ENCODE measurements at places on chromosomes 7 and 10.

GRCh38 chr10:103739039-103739764 is 116.2 kb downstream of the SH3PXD2A start:
- DNase-seq = no peak

- DNase-seq = no peak
Observed at GRCh38 chr7:142420554-142421362, 162.9 kb upstream of the PRSS58 start.

- no peak for DNase-seq
Observed at GRCh38 chr7:130133029-130133782, 62.9 kb downstream of the KLHDC10 start.

GRCh38 chr7:153616711-153617325 is 435.4 kb upstream of the DPP6 start:
- DNase-seq = no peak

DNA sequence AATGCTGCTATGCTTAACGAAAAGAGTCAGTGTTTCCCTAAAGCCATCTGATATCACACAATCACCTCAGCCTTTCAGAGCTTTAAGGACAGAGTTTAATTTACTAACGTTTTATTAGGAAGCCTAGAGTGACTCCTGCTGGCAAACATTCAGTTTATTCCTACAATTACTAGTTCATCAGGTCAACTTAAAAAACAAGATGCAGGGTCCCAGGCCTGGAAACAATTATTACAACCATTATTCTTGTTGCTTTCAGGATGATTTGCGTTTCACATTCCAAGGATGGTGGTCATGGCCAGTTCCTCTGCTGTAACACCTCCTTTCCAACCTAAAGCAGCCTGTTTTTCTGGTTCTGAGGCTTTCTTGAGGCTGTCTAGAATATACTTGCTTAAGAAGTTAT is 1.5 kb upstream of the FAM53B start:
- DNase-seq = no peak

Measured in activated CD4-positive, alpha-beta T cell treated with anti-CD3 and anti-CD28 coated beads, Interleukin-2, amount 50 U/mL, for 16 hours (primary cell).